Thoracic aorta (tissue), 2 donors: ENCODE measurements at places on chromosomes 2 and 18.

GRCh38 chr2:100752628-100753333 is 67.2 kb upstream of the NPAS2 start:
- DNase-seq: no peak

- no peak for DNase-seq
Observed at GRCh38 chr18:63109802-63110201, 209.8 kb downstream of the BCL2 start.

GRCh38 chr2:26585100-26585499 is 56.1 kb downstream of the CIB4 start:
- DNase-seq: no peak

DNA sequence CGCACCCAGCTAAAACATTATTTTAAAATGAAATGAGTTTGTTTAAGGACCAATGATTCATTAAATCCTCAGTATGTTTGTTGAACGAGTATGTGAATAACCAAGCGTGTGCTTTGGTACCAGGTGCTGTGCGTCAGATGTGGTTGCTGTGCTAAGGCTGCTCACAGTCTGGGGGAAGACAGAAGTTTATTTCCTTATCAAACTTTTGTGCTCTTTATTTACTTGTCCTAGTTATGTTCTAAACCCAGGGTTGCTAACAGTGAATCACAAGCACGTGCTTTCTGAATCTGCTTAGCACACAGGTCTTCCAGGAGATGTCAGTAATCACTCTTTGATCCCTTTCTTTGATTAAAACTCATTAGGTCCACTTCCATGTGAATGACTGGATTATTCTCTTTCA is 37.0 kb downstream of the RAPGEF4 start:
- no peak for DNase-seq

GRCh38 chr2:150487537-150488429 is at the start of gene RND3:
TSS of gene RND3 (minus strand) at chr2:150487667. CDS start at chr2:150487417, 250 bp downstream.
- peak; percentile 93 for DNase-seq

GRCh38 chr2:236078297-236079255 is 89.6 kb downstream of the GBX2 start:
- no peak for DNase-seq

DNA sequence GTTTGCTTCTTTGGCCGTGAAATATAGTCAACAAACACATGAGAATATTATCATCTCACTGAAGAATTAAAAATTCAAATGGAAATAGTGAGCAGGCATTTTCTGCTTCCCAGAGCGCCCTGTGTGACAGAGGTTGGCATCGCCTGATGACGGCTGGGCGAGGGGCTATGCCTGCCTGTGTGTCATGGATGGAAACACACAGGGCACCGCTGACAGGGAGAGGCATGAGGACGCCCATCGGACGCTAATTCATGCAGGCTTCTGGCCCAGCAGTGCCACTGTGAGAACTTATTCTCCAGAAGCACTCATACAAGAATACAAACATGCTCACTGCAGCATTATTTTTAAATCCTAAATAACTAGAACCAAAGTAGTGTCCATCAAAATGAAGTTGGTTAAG is 61.4 kb upstream of the OTOS start:
- DNase-seq: no peak

GRCh38 chr2:174666312-174666711 is 68.7 kb upstream of the WIPF1 start:
- DNase-seq: no peak

- no peak for DNase-seq
Observed at GRCh38 chr2:33126552-33126951, 179.8 kb downstream of the LTBP1 start.

GRCh38 chr2:206253777-206254166 is 20.7 kb upstream of the ZDBF2 start:
- DNase-seq: no peak

- no peak for DNase-seq
Observed at GRCh38 chr2:228066126-228066798, 115.2 kb downstream of the SPHKAP start.
